ENCODE measurements at places on chromosomes 7 and 10.

DNA sequence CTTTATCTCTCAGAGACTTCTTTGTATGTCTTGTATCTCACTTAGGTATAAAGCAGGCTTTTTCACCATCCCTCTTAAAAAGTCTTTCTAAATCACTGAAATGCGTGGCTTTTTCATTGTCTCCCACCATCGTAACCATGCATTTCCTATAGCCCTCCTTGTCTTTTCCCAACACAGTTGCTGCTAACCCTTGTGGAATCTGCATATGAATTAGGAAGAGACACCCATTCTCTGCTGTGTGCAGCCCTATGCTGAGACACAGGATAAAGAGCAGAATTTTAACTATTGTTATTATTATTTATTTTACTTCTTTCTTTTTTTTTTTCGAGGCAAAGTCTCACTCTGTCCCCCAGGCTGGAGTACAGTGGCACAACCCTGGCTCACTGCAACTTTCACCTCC is 804.3 kb upstream of the COBL start:
- no peak for DNase-seq

DNA sequence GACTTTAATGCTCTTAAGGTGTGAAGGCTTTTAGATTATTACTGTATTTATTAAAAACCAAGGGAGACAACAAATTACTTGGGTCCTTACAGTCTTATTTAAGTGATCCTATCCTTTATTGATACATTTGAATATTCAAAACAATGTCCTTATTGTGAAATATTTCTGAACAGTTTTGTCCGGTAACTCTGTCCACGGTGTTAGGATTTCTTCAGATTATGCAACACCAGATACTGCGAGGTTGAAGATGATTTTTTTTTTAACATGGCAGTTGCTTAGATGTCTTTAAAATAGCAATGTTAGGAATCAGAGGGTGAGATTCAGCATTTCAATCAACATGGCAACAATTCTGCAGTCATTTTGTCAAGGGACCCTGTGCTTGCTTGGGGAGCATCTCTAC is 176.5 kb downstream of the CSTF2T start:
- DNase-seq, result no peak

GRCh38 chr10:88890681-88891381 is 10.8 kb downstream of the STAMBPL1 start:
- DNase-seq, result no peak

- no peak for DNase-seq
Measured at GRCh38 chr10:119296703-119297102, 89.3 kb downstream of the GRK5 start.

DNA sequence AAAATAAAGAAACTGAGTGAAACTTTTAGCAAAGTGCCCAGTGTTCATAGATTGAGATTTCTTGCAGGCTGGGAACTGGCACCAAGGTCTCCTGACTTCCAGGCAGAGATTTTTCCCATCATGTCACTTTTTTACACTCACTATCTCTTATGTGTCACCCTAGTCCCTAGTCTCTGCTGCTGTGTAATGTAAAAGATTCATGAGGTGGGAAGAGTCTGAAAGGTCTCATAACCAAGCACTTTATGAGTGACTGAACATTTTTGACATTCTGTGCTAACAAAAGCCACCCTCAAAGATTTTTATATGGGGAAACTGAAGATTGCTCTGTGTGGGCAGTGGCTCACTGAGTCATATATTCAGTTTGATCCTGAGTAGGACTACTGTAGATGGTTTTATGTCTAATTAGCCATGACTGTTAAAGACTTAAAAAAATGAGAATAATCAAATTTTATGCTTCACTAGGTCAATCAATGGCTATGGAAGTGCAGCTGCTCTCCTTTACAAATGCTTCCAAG is 900.3 kb upstream of the SORCS1 start:
- DNase-seq, result no peak

- no peak for DNase-seq
Measured at GRCh38 chr7:151452680-151453325, 12.9 kb upstream of the CRYGN start.

GRCh38 chr10:84511106-84511505 is 182.7 kb downstream of the CCSER2 start:
- DNase-seq, result no peak

DNA sequence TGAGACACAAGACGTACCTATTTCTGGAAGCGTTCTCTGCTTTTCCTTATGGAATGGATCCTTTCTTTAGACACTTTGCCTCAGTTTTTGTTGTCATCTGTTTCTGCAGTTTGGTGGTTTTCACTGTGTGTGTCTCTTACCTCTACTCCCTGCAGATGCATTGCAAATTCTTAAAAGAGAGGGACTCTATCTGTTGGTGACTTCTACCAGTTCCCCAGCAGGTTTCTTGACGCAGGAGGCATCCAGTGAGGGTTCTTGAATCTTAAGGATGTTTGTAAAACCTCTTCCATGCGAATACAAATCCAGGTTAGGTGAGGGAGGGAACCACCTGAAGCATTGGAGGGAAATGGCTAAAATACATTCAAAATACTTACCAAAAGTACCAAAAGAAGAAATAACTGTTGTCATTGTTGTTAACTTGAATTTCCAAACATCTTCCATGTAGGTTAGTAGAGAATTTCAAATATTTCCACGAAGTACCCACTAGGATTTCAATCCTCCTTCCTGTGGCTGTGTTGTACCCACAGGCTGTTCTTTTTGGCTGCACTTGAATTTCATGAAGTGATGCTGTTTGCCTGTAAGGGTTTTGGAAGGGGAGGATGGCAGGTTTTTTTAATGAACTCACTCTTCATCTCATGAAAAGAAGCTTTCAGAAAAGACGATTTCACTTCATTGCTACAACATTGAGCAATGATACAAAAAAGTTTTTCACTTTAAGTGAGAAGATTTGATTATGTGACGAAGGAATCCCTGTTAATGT is 32.2 kb downstream of the PLXDC2 start:
- no peak for DNase-seq

- DNase-seq, result no peak
Measured at GRCh38 chr7:88083883-88084282, 136.0 kb downstream of the SRI start.

DNA sequence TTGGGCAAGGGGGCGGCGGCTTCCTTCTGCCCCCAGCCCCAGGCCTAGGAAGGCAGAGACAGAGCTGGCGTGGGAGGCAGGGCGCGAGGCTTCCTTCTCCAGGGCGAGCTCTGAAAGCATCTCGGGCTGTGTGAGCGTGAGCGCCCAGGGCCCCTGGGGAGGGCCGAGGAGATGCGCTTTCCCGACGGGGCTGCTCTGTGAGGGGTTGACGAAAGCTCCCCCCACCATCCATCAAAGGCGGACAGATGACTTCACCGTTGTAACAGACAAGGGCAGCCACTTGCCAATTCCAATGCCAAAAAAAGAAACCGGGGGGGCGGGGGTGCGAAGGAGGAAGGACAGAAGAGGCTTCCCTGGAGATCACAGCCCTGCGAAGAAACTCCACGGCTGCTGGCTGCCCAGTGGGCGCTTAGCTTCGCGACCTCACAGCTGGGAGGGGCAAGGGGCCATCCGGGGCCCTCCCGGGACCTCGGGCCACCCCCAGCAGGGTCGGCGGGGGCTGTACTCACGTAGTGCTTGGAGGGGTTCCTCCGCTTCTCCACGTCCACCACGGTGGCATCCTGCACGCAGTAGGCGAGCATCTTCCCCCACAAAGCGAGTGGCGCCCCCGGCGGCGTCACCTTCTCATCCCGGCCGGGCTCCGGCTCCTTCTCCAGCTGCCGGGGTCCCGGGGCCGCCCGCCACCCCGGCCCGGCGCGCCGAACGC is 537 bp downstream of the SH3PXD2A start:
- no peak for DNase-seq
